Kidney epithelial cell (primary cell): ENCODE measurements at places on chromosomes 7 and 10.

DNA sequence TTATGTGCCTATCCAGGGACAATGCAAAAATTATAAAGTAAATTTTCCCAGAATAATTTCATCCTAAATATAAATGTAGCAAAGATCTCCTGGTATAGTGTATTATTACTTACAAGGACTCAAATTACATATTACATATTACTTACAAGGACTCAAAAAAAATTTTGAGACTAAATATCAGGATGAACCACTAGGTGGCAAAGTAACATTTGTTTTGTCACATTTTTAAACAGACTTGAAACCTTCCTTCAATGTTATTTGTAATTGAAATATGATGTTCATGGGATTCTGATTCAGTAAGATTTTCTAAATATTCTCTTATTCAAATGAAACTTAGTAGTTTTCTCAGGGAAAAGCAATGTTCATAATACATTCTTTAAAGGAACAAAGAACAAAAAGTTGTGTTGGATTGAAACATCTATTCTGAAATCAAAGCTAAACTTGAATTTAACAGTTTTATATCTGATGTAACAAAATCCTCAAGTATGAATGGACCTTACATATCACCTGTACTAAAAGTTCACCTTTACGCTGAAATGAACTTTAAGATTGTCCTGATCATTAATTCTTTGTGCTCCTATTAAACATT lies 74.3 kb upstream of the GNAI1 start:
- no peak for DNase-seq

DNA sequence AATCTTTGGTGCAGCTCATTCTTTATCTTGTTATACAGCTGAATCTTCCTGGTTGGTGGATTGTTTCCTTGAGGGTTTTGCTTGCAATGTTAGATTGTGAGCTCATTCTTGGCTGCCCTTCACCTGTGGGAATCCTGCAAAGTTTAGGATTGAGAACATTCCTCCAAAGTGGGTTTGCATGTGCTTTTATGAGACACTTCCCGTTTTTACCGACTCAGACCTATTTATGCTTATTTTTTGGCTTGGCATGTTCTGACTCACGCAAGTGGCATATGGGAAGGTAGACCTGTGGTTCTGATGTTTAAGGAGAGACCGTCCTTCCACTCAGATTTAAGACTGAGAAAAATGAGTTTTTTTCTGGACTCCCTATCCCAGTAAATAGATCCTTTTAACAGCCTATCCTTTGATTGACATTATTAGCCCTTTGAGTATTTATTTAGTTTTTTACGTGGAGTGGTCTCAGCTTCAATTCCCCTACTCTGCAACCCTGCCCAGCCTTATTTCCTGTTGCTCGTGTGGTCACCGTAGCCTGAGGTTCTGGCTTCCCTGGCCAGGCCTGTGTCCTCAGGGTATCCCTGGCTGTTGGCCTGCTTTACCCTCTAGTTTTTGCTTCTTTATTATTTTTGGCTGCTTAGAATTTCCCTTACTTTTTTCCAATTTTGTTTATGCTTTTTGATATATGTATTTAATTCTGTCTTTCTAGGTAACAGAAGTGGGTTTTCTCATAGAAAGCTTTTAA lies 13.4 kb upstream of the PRF1 start:
- DNase-seq: no peak

- DNase-seq: no peak
Observed at GRCh38 chr7:1238931-1239802, 6.5 kb downstream of the UNCX start.

DNA sequence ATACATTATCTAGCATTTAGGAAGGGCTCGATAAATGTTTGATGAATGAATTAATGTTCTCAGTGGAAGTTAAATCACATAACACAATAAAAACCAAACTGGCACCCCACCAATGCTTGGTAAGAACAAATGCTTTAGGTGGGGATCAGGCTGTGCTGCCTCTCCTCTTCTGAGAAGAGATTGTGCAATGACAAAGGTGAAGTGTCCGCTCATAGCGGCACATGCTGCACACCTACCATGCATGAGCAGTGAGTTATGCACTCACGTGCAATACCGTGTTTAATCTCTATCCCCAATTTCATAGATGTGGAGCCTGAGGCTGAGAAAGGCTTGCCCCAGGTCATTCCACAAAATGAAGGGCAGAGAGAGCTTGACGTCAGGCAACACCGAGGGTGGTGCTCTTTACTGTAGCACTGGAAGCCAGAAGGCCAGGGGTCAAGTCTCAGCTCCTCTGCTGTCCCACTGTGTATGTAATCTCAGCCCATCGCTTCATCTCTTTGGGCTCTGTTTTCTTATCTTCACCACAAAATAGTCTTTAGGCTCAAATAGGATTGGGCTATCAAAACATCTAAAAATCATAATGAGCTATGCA lies 72.9 kb upstream of the EFCAB10 start:
- DNase-seq: no peak

- DNase-seq: no peak
Observed at GRCh38 chr10:59957975-59958374, 51.6 kb upstream of the CCDC6 start.

GRCh38 chr7:148699024-148699781 lies 500 bp downstream of the CUL1 start:
- DNase-seq: no peak

DNA sequence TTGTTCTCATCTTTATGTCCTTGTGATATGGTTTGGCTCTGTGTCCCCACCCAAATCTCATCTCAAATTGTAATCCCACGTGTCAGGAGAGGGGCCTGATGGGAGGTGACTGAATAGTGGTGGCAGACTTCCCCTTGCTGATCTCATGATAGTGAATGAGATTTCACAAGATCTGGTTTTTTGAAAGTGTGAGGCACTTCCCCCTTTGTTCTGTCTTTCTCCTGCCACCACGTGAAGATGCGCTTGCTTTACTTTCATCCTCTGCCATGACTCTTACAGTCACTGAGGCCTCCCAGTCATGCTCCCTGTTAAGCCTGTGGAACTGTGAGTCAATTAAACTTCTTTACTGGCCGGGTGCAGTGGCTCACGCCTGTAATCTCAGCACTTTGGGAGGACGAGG lies 161.0 kb downstream of the HERPUD2 start:
- no peak for DNase-seq

- no peak for DNase-seq
Observed at GRCh38 chr10:94005050-94005449, 11.3 kb downstream of the PLCE1 start.
